PC-3 (cell line): ENCODE measurements at places on chromosomes 12 and 14.

DNA sequence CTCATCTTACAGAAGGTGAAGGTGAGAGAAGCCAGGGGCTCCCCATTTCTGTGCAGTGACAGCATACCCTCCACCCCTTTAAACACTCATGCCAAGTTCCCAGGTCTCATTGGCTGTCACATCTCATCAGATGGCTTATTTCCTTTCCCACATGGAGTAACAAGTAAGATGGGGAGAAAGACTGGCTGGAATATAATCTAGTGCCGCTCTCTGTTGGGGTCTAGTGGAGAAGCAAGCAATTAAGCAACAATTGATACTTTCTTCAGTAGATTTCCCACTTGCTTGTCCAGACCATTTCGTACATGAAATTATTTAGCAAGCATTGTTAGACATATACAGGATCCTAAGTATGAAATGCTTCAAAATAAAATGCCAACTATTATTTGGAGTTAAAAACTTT is 92.2 kb downstream of the SLC5A8 start:
- no peak for DNase-seq

DNA sequence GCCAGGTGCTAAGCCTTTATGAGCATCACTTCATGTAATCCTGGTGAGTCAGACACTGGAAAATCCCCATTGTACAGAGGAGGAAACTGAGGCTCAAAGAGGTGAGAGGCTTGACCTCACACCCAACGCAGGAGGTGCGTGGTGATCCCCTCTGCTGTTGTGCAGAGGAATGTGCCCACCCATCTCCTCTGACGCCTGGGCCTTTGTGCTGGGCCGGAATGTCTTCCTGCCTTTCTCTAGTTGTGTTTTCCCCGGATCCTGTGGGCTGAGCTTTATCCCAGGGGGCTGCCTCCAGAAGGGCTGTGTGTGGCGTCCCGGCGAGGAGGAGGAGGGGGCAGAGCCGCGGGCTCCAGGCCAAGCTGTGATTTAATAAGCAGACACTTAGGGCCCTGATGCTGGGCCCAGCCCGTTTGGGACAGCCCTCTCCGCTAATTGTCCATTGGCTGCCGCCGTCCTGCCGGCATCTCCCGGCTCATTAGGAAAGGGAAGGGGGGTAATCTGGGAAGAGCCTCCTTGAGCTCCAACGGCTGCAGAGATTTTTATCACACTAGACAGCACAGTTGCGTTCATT is 653.6 kb downstream of the MED13L start:
- no peak for DNase-seq

DNA sequence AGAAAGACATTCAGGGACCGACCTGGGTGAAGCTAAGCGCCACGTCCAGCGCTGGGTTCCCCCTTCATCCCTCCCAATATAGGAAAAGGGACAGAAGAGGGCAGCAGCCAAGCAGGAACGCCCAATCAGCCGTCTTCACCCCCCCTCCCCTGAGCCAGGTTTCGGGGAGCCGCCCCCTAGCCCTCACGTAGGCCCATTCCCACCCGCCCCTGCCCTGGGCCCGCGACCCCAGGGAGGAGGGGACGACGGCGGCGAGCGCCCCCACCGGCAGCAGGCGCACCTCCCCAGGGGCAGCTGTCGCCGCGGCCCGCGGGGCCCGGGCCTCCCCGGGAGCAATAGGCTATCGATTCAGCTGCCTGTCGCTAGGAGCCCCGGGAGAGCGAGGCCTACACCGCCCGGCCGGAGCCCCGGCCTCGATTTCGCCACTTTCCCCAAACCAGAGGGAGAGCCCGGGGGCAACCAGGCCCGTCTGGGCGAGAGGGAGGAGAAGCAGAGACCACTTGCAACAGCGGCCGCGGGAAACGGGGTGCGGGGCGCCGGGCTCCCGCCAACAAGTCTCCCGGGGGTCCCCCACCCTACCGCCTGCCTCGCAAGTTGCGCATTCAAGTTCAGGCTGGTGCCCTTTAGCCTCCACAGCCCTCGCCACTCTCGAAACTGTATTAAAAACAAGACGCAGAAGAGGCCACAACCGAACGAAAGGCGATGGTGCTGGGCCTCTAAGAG is 1.3 kb downstream of the DCAF5 start:
- DNase-seq: peak; percentile 70

DNA sequence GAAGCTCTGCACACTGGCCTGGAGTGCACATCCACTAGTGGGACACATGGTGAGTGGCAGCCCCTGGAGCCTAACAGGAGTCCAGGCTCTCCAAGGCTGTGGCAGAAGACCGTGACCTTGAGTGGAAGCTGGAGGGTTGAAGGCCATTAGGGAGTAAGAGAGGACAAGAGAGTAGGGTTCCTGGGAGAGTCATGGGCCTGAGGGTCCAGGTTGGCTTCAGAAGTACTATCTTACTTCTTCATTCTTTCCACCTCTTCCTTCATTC is 406 bp downstream of the IL23A start:
- DNase-seq: no peak

DNA sequence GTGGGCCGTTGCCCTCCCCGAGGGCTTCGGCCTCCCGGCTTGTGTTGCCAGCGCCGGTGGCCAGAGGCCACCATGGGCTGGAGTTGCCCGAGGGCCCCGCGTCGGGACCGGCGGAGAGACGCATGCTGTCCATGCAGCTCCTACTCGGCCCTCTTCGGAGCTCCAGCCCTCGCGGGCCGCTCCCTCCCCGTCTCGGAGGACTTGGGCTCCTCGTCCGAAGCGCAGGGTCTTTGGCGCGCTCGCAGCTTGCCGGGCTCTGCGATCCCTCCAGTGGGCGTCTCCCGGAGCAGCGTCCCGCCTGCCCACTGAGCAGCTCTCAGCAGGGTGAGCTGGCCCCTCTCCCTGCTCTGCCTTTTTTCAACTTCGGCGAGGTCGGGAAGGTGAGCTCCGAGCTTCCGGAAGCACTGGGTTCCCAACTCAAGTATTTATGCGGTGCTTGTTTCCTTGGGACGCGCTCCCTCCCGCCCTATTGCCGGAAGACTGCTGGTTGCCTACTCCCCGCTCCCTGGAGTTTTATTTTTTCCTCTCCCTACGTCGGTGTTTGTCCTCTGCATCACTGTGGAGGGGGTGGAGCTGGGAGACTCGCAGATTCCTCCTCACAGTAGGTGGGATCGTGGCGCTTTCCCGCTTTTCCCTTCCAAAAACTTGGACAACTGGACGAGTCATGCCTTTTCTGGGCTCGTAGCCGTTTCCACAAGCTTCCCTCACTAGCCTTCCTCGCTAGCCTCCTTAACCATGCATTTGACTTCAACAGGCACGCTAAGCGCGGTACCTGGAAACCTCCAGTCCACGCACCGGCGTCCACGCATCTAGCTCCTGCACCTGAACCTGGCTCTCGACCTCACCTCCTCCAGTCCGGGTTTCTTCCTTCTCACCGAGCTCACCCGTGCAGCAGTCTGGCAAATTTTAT is at the start of gene AVPR1A:
TSS of gene AVPR1A (minus strand) at position 489 of the 910 bp plus-strand sequence. CDS start at position 124, 365 bp downstream.
- DNase-seq: no peak

DNA sequence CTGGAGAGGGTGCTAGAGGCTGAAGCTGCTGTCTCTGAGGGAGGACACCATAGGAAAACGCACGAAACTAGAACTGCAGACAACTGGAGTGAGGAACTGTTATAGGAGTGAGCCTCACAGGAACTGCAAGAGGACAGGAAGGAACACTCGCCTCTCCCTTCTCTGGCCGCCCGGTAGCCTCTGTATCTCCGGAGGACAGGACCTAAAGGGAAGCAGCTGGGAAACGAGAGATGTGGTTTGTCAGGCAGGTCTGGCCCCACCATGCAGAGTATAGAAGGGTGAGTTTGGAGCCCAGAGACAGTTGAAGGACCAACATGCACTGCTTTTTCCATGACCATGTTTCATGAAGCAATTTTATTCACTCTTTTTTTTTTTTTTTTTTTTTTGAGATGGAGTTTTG is 127.3 kb downstream of the EFCAB11 start:
- DNase-seq: no peak

- DNase-seq: no peak
Measured at GRCh38 chr14:92380582-92380981, 57.6 kb downstream of the SLC24A4 start.

DNA sequence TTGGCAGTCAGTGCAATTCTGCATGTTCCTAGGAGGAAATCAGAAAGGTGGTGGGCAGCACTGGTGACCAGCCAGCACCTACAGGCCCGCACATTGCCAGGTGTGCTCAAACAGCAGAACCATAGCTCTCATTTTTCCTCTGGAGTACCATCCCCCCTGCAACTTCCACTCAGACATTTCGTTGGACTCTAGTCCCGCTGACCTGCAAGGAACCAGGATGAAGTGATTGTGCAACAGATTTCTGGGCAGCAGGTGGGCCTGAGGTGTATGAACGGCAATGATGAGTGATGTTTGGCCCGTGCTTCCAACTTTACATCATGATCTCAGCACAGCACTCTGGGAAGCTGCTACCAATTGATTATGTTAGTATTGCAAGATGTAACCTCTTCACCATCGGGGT is 129.9 kb downstream of the NTF3 start:
- DNase-seq: no peak

GRCh38 chr14:56208520-56208919 is 90.3 kb downstream of the PELI2 start:
- no peak for DNase-seq

DNA sequence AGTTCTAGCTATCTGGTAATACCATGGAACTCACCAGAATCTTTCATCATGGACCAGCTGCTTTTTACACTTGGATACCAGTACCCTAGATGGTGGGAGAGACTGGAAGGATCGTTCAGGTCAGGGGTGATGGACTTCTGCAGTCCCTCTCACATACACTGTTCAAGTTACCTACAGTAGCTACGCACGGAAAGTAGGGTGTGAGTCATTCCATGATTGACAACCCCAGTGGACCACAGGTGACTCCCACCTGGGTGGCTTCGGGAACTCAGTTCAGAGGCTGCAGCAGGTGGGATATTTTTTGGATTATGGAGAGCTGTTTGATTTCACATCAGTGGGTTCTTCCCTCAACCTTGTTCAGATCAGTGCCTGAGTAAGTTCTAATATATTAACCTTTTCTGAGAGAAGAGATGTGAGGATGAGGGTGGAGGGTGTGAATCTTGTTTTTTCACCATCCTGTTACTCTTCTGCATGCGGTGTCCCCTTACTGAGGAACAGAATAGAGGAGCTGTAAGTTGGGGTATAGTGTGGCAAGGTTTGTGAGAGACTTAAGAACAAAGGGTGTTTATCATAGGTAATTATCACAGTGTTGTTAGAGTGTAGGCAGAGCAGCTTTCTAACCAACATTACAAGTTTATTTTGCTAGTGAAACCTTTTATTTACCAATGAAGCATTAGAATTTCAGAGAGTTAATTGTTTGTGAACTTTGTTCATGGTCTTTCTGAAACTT is 39.6 kb downstream of the PRKCH start:
- DNase-seq: peak; percentile 18

DNA sequence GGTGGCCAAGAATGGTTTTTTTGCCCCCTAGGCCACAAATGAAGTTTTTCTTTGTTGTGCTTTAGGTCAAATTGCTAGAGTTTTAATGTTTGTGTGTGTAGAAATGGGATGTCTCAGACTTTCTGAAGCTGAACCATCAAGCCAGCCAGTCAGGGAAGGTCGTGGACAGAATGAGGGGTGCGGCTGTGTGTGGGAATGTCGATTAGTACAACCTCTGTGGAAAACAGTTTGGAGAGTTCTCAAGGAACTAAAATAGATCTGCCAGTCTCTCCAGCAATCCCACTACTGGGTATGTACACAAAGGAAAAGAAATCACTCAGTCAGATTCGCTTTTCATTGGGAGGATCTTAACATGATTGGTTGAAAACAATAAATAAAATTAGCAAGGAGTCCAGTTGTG is 44.5 kb downstream of the ACACB start:
- DNase-seq: no peak

- no peak for DNase-seq
Measured at GRCh38 chr12:109949089-109949488, 47.1 kb downstream of the GIT2 start.

DNA sequence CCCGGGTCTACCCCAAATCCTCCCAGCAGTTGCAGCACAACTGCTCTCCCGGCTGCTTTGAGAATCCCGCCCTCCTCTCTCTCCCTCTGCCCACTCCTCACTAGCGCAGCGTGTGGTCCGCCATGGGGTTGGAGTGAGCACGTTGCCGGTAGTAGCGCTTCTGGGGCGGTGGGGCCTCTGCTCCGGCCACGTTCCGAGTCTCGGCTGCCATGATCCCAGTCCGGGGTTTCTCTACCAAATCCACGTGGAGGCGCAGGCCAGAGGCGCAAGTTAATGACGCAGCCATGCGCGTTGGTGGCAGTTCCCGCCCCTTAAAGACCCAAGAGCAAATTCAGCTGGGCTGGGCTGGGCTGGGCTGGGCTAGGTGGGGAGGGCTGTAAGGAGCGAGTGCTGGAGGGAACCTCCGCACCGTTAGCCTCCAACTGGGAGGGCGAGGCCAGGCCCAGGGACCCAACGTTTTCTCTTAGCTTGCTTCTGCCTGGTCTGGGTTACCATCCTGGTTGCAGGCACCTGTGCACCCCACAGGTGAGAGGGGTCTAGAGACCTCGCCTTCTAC is at the start of gene METTL1:
TSS of gene METTL1 (minus strand) at position 233 of the 556 bp plus-strand sequence. CDS start at position 211, 22 bp downstream.
- peak; percentile 96 for DNase-seq

GRCh38 chr14:97005934-97006333 is 208.8 kb downstream of the VRK1 start:
- DNase-seq: no peak

GRCh38 chr14:48735607-48736006 is 850.6 kb downstream of the RPS29 start:
- no peak for DNase-seq

DNA sequence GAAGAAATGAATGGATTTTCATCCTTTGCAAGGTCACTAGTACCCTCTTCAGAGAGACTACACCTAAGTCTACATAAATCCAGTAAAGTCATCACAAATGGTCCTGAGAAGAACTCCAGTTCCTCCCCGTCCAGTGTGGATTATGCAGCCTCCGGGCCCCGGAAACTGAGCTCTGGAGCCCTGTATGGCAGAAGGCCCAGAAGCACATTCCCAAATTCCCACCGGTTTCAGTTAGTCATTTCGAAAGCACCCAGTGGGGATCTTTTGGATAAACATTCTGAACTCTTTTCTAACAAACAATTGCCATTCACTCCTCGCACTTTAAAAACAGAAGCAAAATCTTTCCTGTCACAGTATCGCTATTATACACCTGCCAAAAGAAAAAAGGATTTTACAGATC is 40.8 kb downstream of the SPATA7 start:
- no peak for DNase-seq

GRCh38 chr14:73825551-73826188 is 26.0 kb upstream of the PTGR2 start:
- DNase-seq: peak; percentile 94

GRCh38 chr14:32183151-32184058 is 18.4 kb upstream of the RNU6-7 start:
- DNase-seq: peak; percentile 20

DNA sequence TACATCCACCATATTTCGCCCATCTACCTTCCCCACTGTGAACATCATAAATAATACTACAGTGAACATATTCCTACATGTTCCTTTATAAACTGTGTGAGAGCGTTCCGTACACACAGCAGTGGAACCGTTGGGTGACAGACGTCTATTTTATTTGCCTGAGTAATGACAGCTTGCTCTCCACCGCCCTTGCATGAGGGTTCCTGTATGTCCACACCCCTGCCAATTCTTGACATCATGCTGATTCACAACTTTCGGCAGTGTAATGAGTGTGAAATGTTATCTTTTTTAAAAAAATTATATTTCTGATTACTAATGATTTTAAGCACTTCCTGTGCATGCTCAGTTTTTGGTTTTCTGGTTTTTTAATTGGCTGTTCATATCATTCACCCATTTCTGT is 4.3 kb upstream of the RAD52 start:
- DNase-seq: peak; percentile 68

GRCh38 chr12:5499566-5500330 is 67.8 kb downstream of the NTF3 start:
- DNase-seq: no peak
